ENCODE measurements at places on chromosomes 4 and X.

- DNase-seq = no peak
These were observed 439.4 kb downstream of the RAPGEF2 start for GRCh38 chr4:159542296-159542695.

DNA sequence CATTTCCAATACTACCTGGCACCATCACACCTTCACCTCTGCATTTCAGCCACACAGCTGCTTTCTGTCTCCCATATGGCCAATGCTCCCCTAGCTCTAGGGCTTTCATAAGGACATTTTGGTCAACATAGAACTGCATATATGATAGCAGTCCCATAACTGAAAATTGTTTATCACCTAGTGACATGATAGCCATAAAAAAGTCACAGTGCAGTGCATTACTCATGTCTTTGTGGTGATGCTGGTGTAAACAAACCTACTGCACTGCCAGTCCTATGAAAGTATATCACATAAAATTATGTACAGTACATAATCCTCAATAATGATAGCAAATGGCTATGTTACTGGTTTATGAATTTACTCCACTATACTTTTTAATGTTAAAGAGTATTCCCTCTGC lies 221.0 kb downstream of the NAF1 start:
- DNase-seq = no peak

DNA sequence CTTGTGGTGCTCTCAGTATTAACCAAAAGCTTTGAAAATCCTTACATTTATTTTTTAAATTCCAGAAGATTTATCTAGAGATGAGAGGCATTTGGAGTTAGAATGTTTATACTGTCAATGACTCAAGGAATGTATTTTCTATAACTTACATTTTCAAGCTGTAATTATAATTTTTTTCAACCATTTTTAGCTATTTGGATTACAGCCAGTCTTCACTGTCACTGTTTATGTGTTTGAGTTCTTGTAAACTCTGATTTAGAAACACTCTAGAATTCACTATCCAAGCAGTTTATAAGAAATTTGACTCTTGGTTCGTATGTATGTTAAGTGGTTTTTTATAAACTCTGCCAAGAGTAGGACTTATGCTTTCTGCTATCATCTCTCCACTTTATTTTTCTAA lies 36.7 kb upstream of the GUCY1A1 start:
- no peak for DNase-seq

DNA sequence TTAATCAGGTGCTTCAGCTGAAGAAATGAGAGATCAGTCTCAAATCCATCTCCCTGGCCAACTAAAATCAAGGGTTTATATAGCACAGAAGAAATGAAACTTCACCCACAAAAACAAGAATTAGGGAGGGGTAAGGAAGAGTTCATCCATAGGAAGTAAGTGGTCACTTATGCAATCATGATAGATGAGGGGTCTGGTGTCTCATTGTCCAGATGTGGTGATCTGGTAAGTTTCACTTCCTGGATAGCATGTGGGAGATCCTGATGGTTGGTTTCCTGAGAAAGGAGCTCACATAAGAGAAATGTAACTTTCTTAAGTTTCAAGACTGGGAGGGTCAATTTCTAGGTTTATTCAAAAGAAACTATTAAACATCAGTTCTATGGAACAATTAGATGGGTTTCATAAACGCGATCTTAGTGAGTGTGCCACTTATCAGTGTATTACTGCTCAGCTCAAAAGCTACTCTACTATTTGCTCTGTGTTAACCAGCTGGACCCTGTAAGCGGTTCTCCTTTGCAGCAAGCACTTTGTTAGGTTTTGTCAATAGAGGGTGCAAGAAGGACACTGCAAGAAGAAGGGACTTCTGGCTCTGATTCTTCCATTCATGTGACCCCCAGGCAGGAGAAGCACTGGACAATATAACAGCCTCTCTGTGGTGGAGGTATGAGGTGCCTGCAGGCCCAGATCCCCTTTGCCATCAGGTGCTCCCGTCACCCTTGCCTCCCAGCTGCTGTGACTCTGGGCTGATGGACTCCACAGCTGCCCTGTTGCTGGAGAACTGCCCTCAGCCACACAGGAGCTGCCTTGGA lies 35.4 kb upstream of the HPSE start:
- no peak for DNase-seq

GRCh38 chr4:75786526-75786925 lies 62.1 kb downstream of the USO1 start:
- DNase-seq = no peak

- no peak for DNase-seq
These were observed 55.6 kb upstream of the TADA2B start for GRCh38 chr4:6987588-6987961.

- DNase-seq = no peak
These were observed 209.0 kb downstream of the HS6ST2 start for GRCh38 chrX:132749406-132749805.

- no peak for DNase-seq
These were observed 124.8 kb upstream of the CITED1 start for GRCh38 chrX:72430405-72430968.

GRCh38 chr4:159487284-159487747 lies 384.4 kb downstream of the RAPGEF2 start:
- DNase-seq = peak; percentile 42

GRCh38 chr4:32858361-32858760 lies 2138.2 kb downstream of the PCDH7 start:
- DNase-seq = no peak

- no peak for DNase-seq
These were observed 669.6 kb upstream of the PCDH10 start for GRCh38 chr4:132479543-132479942.

- peak; percentile 58 for DNase-seq
These were observed 65.1 kb upstream of the CCDC160 start for GRCh38 chrX:134171661-134172587.

DNA sequence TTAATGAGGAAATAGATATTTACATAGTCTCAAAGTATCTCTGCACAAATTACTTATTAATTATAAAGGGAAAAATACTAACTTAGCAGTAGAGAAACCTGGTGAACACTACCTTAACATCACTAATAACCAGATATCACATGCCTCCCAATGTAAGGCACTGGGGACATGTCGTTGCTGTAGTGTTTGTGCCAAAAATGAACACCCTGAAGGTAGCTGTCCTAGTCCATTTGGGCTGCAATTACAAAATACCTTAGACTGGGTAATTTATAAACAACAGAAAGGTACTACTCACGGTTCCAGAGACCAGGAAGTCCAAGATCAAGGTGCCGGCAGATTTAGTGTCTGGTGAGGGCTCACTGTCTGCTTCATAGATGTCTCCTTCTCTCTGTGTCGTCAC lies 10.7 kb upstream of the MPC1L start:
- no peak for DNase-seq

- no peak for DNase-seq
These were observed 2.9 kb downstream of the CD40LG start for GRCh38 chrX:136650811-136651210.

GRCh38 chr4:47933840-47934239 lies 19.5 kb upstream of the NFXL1 start:
- no peak for DNase-seq

DNA sequence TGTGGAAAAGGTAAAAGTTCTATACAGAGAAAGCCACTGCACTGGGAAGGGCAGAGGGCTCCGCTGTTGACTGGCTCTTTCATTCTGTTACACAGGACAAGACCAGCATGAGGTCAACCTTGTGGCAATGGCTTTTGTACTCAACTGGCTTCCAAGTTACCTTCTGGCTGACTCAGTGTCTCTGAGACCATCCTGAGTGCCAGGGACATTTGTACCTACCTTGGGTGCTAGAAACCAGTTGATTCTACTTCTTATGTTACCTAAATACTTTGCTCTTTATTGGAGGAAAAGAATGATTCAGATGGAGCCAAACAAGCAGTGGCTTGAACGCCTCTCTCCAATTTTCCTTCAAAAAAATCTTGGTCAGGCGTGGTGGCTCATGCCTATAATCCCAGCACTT lies 123.2 kb downstream of the RBM47 start:
- no peak for DNase-seq

DNA sequence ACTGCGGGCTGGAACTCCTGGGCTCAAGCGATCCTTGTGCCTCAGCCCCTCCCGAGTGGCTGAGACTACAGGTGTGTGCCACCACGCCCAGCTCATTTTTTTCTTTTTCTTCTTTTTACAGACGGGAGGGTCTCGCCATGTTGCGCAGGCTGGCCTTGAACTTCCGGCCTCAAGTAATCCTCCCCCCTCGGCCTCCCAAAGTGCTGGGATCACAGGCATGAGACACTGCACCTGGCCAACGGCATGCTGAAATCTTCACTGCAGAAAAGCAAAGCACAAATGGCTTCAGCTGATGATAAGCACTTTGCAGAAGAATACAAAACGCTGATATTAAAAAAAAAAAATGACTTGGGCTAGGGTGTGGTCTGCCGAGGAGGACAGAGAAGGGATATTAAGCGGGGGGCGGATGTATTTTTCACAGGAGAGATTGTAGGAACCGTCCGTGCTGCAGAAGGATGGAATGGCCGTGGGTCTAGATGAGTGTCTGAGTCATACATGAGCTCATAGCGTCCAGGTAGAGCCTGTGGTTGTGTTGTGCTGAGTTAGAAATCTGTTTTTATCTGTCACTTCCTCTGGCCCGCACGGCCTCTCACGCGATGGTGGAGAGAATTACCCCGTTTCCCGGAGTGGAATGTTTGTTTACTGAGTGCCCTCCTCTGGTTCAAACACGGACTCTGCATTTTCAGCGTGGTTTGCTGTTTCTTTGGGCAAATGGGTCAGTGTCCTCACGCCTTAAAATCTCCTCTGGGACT lies 8.5 kb upstream of the AKAP17A start:
- DNase-seq = peak; percentile 67

DNA sequence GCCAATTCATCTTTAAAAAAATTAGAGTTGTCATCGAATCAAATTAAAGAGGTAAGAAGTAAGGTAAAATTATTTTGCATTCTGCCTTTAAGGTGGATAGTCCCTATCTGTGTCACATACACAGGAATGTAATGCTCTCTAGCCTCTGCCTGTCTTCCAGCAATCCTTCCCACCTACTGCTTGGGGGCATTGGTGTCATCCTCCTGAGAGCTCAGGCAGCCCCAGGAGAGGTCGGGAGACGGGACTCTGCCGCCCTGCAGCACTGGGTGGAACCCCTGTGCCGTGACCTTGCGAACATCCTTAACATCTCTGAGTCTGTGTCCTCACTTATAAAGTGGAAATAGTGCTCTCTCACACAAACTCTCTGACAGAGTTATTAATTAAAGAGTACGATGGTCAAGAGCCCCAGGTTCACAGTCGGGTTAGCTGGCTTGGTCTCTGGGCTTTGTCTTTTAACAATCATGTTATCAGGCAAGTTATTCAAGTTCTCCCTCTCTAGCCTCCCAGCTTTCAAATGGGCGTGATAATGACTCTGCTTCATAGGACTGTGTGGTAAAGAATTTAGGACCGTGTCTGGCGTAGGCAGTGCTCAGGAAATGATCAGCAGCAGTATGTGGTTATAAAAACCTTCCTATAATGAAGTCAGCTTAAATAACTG lies 10.2 kb downstream of the TLR3 start:
- DNase-seq = no peak

DNA sequence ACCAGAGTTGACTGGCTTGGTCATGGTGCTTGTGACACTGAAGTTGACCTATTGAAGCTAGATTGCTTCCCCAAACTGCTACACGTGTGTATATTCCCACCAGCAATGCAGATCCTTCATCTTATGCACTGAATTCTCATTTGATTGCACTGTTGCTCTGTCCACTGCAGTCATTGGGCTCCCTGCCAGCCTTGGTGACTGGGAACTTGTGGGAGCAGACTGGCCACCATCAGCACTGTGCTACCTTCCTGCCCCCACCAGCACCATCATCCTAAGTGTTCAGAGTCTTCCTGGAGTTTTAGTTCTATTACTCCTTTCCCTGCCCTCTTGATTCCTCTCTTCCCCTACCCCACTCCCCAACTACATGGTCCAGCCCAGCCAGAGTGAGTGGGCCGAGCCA lies 117.7 kb upstream of the PRPS2 start:
- no peak for DNase-seq

DNA sequence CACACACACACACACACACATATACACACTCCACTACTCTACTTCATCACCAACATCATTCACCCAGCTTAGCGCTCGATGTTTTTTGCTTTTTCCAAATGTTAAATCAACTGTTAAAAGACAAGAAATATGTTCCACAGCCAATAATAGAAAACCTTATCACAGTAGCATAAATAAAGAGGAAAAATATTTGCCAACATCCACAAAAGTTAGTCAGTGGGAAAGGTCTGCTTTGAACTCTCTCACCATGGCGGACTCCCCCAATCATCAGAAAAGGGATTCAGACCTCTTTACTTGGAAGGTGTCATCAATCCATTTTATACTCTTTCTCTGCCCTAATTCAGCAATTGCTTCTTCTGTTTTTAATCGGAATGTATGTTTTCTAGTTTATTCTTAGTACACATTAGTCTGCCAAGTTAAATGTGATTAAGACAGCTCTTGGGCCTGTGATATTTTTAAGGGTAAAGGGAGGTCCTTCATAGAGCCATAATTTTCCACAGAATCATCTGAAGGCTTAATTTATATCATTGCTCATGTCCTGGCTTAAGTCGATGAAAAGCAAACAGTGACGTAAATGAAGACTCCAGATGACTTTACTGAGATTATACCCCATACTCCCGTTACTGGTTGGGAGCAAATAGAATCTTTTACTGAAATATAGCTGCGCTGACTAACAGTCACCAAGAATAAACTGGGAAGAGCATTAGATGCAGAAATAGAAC lies 29.7 kb upstream of the LGI2 start:
- no peak for DNase-seq

GRCh38 chr4:54937501-54937900 lies 187.9 kb downstream of the KDR start:
- DNase-seq = no peak

DNA sequence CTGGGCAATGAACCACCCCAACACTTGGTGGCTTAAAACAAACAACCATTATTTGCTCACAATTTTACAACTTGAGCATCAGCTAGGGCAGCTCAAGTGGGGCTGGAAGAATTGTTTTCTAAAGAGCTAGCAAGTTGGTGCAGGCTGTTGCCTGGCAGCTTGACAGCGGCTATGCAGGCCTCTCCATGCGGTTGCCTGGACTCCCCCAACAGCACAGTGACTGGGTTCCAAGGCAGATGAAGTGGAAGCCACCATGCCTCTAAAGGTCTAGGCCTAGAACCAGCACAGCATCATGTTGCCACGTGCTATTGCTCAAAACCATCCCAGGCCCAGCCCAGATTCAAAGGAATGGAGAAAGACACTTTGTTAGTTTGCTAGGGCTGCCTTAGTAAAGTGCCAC lies 114.8 kb downstream of the BCOR start:
- DNase-seq = no peak

- DNase-seq = no peak
These were observed 26.8 kb upstream of the SCD5 start for GRCh38 chr4:82825425-82825824.

- DNase-seq = no peak
These were observed at the start of gene C4orf54 for GRCh38 chr4:99657798-99658197. TSS of gene C4orf54 (minus strand) at chr4:99657828. CDS start at chr4:99654648, 3,180 bp downstream.

- peak; percentile 68 for DNase-seq
These were observed 32.6 kb downstream of the DOCK11 start for GRCh38 chrX:118528071-118528737.

GRCh38 chr4:101678180-101678579 lies 112.3 kb upstream of the BANK1 start:
- DNase-seq = no peak

GRCh38 chrX:17226736-17227135 lies 148.3 kb upstream of the NHS start:
- DNase-seq = no peak

Measured in activated CD4-positive, alpha-beta T cell treated with anti-CD3 and anti-CD28 coated beads, Interleukin-2, amount 10 ng/mL, durations not matched to agents 7 days and 5 days (primary cell).